ENCODE measurements at places on chromosomes 6 and 20.
A peak's percentile ranks its signal among the peaks of the same experiment; 100 is the strongest.

DNA sequence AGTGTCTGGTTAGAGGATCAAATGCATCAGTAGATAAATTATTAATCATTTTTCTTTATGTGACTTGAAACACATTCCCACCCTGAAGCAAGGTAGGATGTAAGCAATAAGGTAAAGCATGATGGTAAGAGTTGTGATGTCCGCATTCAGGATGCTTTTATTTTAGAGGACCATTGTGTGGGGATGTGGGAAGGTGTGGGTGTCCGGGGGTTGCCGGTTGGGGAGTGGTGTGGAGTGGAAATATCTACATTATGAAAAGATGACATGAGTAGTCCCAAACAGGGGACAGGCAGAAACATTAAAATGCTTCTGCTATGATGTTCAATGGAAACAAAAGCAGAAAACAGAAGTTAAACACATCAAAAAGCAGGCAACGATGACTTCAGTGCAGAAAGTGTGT, 215.4 kb downstream of the HIVEP2 start:
- DNase-seq = no peak

- no peak for DNase-seq
These were observed 100.6 kb upstream of the MLIP start for GRCh38 chr6:54010340-54011276.

- DNase-seq = no peak
These were observed 107.8 kb upstream of the RNF217 start for GRCh38 chr6:124854338-124854922.

DNA sequence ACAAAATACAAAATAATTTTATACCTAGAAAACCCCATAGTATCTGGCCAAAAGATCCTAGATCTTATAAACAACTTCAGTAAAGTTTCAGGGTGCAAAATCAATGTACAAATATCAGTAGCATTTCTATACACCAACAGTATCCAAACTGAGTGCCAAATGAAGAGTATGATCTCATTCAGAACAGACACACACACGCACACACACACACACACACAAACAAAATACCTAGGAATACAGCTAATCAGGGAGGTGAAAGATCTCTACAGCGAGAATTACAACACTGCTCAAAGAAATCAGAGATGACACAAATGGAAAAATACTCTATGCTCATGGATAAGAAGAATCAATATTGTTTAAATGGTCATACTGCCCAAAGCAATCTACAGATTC, 49.2 kb downstream of the TOMM6 start:
- DNase-seq = no peak

GRCh38 chr20:19045371-19045770, 167.1 kb upstream of the SLC24A3 start:
- no peak for DNase-seq

GRCh38 chr6:34602318-34603111, 46.4 kb upstream of the SPDEF start:
- DNase-seq = no peak

- no peak for DNase-seq
These were observed 135.3 kb upstream of the CENPW start for GRCh38 chr6:126204598-126204997.

DNA sequence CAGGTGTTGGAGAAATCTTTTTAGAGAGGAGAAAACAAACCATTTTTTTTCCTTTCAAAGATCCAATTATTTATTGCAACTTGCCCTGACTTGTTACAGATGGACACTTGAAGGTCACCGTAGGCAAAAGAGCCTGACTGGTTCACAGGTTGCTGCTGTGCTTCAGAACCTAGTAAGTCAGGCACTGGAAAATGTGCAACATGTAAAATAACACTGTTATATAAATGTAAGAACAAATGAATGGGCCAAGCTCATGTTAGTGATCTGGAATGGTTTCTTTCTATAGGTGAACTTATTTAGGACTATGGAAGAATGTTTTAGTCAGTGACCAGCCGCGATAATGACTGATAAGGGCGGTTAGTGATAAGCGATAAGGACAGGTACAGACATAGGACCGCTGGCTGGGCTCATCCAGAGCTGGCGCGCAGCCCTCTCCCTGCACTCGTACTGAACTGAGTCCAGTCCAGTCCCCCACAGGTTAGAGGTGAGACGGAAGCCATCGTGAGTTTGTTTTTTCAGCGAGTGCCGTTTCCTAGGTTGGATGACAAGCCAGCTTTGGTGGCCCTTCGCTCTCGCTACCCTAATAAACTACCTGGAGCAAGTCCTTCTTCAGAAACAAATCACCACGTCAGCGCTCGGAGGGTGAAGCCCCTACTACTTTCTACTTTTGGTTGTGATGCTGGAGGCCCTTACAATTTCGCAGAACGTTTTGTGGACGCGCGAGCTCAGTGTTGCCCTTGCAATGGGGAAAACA, 94.4 kb upstream of the PRDM1 start:
- DNase-seq = peak; percentile 68

- no peak for DNase-seq
These were observed 105.2 kb downstream of the TFAP2A start for GRCh38 chr6:10309457-10310329.

DNA sequence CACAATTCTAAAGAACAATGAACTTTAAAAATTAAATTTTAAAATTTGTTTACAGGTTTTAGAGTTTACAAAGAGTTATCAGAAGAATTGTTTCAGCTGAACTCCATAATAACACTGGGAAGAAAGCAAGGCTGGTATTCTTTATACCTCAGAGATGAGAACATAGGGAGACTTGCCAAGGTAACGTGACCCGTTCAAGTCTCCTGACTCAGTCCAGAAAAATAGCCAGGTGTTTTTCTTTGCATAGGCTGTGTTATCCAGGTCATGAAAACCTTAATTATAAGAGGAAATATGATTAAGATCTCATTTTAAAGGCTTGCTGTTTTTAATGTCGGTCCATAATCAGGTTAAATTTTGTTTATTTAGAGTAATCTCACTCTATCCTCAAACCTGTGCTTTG, 8.5 kb upstream of the C6orf141 start:
- DNase-seq = no peak

- no peak for DNase-seq
These were observed 32.3 kb upstream of the XRN2 start for GRCh38 chr20:21270806-21271205.

- peak; percentile 55 for DNase-seq
These were observed 23.5 kb upstream of the MAP3K7 start for GRCh38 chr6:90610301-90610750.

- DNase-seq = no peak
These were observed 61.7 kb downstream of the SLC2A10 start for GRCh38 chr20:46771195-46771588.

DNA sequence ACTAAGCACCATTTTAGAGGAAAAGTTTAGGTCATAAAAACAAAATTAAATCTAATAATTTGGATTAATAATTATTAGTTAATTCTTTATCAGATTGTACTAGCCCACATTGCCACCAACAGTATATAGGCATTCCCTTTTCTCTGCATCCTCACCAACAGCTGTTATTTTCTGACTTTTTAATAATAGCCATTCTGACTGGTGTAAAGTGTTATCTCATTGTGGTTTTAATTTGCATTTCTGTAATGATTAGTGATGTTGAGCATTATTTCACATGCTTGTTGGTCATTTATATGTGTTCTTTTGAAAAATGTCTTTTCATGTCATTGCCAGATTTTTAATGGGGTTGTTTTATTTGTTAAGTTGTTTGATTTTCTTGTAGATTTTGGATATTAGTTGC, 319.1 kb upstream of the SYNCRIP start:
- DNase-seq = no peak

- DNase-seq = no peak
These were observed 19.6 kb downstream of the FARS2 start for GRCh38 chr6:5280920-5281319.

DNA sequence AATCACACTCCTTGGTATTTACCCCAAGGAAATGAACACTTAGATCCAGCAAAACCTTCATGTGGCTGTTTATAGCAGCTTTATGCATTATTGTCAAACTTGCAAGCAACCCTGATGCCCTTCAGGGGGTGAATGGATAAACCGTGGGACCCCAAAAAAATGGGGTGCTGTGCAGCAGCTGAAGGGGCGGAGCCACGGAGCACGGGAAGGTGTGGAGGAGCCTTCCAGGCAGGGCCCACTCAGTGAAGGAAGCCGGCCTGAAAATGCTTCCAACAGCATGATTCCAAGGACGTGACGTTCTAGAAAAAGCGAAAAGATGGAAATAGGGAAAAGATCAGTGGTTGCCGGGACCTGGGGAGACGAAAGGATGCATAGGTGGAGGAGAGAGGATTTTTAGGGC, 25.6 kb upstream of the FRMD1 start:
- DNase-seq = no peak

GRCh38 chr6:163001330-163001729, 273.6 kb downstream of the PACRG start:
- no peak for DNase-seq

GRCh38 chr20:35369804-35370203, 42.0 kb downstream of the UQCC1 start:
- no peak for DNase-seq

DNA sequence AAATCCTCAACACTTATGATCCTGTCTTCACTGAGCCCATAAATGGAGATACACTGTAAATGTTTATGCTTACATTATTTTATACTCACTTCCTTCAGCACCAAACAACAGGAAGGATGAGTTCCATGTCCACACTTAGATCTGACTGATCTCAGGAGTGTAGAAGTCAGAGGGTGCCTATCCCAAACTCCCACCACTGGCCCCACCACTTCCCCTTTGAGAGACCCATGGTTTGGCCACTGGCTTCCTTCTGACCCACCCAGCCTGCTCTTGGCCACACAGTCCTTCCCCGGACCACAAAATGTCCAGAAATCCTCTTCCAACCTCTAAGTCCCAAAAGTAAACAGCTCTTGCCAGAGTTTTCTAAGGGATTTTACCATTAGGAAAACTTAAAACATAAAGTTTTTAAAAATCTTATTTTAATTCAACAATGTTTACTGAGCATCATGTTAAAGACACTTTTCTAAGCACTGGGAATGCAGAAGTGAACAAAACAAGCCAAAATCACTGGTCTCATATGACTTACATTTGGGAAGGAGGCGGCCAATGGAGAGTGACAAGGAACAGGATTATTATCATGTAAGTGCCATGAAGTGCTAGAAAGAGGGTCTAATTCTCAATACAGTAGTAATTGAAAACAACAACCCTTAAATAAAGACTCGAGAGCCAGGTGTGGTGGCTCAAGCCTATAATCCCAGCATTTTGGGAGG, 103.8 kb downstream of the NRSN1 start:
- no peak for DNase-seq

DNA sequence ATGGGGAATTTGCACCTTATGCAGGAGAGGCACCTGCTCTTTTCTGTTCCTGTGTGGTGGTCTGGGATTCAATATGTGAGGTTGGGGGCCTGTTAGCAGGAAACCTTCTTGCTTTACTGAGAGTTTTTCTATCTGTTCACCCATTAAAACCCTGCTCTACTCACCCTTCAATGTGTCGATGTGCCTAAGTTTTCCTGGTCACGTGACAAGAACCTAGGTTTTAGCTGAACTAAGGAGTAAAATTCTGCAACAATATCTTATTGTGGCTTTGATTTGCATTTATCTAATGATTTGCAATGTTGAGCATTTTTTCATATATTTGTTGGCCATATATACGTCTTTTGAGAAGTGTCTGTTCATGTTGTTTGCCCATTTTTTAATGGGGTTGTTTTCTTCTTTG, 979.9 kb downstream of the HACE1 start:
- no peak for DNase-seq

DNA sequence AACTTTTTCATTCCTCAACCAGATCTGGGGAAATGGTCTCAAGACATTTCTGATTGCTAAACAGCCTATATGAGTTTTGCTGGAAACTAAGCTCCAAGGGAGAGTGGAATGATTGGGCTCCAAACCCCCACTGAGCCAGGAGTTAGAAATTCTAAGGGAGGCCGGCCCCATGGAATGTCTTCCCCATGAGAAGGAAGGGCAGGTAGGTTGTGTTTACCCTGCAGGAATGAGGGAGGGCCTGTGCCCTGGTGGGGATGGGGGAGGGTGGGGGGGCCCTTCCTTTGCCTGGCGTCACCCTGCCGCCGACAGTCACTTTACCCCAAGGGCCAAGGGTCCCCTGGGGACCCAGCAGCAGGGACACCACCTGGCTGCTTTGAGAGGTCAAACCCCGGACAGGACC, 298.9 kb downstream of the TFAP2C start:
- no peak for DNase-seq

DNA sequence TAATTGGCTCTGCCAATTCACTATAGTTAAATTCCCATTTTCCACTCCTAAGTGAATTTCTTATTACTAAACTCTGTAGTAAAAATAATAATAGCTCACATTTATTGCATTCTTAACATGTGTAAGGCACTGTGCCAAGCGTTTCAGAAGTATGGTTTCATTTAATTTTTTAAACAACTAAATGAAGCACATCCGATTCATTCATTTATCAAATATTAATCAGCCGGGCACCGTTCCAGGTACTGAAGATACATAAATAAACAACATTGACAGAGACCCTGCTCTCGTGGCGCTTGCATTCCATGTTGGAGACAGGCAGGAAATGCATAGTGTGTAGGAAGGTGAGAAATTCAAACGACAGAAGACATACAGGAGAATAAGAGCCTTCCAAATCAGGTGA, 423.2 kb upstream of the JARID2 start:
- no peak for DNase-seq
